ENCODE measurements at places on chromosomes 5 and 9.

DNA sequence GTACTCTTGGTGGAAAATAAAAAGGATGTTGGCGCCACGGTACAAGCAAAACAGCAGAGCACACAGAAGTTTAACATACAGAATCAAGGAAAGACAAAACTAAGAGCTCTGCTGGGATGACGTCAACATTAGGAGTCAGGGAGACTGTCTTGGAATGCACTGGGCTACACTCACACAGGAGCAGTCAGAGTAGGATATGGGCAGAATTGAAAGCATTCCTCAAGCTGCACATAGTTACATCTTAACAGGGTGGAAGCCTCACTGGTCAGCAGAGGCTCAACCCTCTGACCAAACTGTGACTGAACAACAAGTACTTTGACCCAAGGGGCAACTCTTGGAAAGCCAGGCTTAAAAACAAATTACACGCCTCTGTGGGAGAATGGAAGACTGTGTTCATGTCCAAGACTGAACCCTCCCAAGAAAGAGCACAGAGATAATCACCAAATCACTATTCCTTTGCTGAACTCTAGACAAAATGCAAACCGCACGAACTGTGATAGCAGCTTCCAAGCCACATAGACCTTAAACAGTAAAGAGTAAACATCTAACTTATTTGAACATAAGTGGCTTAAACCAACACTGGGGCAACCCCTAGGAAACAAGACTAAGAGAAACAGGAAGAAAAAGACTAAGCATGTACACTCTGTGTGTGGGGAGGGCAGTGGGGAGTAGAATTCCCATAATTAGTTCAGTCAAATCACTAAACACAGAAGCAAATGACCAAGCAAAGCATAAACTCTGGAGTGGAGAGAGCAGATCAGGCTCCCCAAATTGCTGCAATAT, 772.7 kb downstream of the PRELID2 start:
- no peak for DNase-seq

DNA sequence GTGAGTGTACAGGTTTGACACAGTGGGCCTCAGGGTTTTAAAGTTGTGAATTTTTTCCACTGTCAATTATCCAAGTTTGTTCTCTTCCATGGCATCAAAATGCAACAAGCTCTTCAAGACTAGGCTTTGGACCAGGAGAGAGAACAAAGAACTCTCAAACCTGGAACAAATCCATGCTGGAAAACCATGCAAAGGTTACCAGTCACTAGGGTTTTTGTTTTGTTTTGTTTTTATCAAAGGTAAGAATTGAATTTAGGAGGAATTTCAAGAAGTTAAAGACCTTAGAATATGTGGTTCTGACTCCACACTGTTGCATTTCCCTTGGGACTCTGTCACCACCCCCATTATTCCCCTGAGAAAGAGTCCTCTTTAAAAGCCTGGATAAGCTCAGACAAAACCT, 191.1 kb upstream of the PIK3R1 start:
- DNase-seq = no peak

GRCh38 chr5:77791356-77791755, 15.2 kb upstream of the TBCA start:
- DNase-seq = no peak

- DNase-seq = no peak
Observed at GRCh38 chr5:116371935-116372334, 202.7 kb downstream of the SEMA6A start.

Data from CD4-positive, alpha-beta memory T cell (primary cell).